Stimulated activated CD8-positive, alpha-beta memory T cell treated with anti-CD3 and anti-CD28 coated beads, Interleukin-4, amount 100 ng/mL, for 4 hours (primary cell): ENCODE measurements at places on chromosomes 4 and X.

- peak; percentile 28 for DNase-seq
Observed at GRCh38 chrX:24371391-24371972, 11.0 kb downstream of the SUPT20HL1 start.

GRCh38 chr4:40193016-40193571 is 3.7 kb upstream of the RHOH start:
- no peak for DNase-seq

GRCh38 chrX:130109429-130110378 is 593 bp downstream of the ELF4 start:
- DNase-seq = no peak

DNA sequence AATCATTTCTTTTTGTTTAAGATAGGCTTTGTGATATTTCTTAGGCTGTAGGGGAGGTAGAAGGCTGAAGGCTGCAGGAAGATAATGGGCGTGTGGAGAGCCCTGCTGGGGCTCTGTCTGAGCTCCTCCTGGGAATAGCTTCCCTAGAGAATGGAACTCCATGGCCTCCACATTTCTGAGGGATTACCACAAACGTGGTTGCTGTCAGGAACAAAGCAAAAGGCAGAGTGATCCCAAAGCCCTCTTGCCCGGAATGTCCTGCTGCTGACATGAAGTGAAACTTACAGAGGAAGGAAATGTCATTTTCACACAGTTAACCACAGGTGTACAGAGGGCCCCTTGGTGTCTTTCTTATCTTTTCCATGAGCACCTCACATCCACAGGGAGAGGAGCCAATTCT is 89.3 kb downstream of the DDIT4L start:
- DNase-seq = no peak

GRCh38 chrX:46820391-46821100 is 16.3 kb upstream of the RP2 start:
- DNase-seq = no peak

- no peak for DNase-seq
Observed at GRCh38 chrX:16386126-16386525, 218.8 kb downstream of the MAGEB17 start.

- DNase-seq = no peak
Observed at GRCh38 chrX:45771560-45772340, 571.1 kb upstream of the DIPK2B start.

GRCh38 chr4:156969101-156969500 is 2.5 kb downstream of the PDGFC start:
- DNase-seq = no peak
